ENCODE measurements at places on chromosomes 2 and 18.

DNA sequence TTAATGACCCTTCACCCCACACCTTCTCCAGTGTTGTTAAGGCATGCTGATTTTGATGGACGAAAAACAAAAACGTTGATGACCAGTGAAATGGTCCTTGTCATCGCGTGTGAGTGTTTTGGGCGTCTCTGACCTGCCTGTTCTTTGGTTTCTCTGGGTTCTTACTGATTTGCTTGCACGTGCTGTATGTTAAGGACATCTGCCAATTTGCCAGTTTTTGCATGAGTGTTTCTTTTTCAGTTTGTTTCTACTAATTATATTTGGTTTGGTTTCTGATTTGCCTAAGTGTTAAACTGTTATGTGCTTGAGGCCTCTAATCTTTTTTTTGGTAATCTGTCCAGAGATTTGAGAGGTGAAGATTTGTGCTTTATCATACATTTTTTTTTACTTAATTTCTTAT, 14.6 kb downstream of the TRAF3IP1 start:
- no peak for DNase-seq

DNA sequence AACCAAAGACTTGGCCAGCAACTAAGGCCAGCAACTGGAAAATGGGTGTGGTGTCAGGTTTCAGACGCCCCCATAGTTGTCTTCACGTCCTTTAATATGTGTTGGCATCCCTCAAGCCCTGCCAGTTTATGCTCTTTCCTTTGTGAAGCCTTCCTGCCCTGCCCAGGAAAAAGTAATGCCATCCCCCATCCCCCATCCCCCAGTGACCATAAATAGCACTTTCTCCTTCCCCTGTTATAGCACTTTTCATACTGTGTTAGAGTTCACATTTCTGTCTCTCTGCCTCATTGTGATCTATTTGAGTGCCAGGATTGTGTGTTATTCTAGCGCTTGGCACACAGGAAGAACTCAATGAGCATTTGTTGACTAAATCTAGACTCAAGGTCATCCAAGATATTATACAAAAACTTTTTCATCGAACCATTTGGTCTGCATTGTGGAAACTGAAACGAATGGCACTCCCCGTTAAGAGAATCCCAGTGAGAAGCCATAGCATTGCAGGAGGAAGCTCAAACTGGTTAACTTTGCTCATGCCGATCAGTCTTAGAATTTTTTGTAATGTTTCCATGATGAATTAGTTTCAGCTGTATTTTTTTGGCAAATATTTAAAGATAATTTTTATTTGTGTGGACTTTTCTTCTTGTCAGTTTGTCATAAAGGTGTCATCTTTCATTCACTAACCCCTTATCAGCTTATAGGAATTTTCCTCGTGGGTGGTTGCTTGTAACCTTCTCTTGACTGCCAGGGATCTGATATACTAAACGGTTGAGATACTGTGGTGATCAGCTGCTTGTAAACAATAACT, 15.7 kb downstream of the CRIM1 start:
- DNase-seq: no peak

GRCh38 chr2:145000376-145000775, 480.5 kb upstream of the ZEB2 start:
- no peak for DNase-seq

- DNase-seq: no peak
These were observed 752.0 kb upstream of the HS6ST1 start for GRCh38 chr2:129070663-129071062.

- no peak for DNase-seq
These were observed 65.7 kb upstream of the NCKAP5 start for GRCh38 chr2:133633881-133634409.

- no peak for DNase-seq
These were observed 108.8 kb downstream of the B3GNT2 start for GRCh38 chr2:62304429-62305417.

- DNase-seq: no peak
These were observed 383.1 kb upstream of the ID2 start for GRCh38 chr2:8298783-8299182.

DNA sequence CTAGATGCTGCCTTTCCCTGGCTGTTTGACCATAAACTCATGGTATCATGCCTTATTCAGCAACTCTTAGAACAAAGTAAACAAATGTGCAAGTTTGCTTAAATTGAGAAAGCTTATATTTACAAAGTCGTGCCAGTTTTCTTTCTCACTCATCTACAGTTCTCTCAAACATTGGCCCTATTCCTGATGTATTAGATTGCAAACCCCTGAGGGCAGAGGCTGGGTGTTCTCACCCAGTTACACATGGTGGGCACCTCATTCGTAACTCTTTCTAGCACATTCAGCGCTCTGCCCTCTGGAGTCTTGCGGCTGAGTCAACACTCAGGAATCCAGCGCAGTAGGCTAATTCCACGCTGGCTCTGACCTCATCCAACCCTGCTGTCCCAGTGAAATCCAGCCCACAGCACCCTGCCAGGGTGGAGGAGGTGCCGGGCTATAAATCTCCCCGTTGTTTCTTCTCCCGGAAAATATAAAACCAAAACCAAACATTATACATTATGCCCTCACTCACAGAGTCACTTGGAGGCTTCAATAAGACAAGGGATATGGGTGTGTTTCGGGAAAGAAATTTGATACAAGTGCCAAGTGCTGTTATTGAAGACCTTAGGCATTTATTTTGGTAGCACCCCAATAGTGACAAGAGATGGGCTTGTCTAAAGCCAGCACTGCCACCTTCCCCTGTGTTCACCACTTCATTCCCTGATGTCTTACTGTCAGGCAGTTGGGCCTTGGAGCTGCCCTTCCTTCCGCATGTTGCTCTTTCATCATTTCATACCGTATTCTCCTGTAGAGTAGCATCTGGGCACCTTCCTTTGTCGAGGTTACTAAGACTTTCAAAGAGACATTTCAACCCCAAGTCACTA, 287.4 kb downstream of the PRKCE start:
- peak; percentile 98 for DNase-seq

GRCh38 chr2:236662231-236663185, 92.9 kb downstream of the ACKR3 start:
- DNase-seq: no peak

DNA sequence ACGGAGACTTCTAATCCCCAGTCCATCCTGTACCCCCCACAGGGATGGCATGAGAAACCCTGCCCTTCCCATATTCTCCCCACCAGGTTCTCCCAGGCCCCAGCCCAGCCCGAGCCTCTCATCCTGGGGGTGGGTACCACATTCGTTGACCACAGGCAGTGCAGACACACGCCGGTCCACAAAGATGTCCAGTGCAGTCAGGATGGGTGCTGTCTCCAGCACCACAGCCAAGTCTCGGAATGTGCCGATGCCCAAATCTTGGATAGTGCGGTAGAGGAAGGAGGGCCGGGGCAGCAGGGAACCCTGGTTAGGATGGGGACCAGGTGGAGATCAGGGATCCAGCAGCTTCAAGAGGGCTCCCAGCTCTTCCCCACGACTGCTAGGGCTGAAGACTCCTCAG, 4.8 kb downstream of the PRKAG3 start:
- no peak for DNase-seq

DNA sequence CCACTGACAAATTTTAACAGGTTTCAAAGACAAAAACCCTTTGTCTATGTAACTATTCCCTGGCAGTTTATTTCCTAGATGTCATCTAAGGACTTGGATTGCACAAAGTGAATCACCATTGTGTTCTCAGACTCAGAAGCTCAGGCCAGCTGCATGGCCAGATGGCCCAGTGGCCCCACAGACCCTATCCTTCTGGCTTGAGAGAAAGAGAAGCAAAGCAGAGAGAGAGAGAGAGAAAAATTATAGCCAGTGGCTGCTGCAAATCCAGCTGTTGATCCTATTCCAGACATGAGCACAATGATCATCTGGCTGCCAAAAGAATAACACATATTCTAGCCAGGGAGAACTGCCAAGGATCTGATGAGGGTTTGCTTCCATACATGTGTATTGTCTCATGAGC, 25.8 kb downstream of the CTLA4 start:
- no peak for DNase-seq

GRCh38 chr2:9430316-9431293, 7.2 kb downstream of the CPSF3 start:
- no peak for DNase-seq

DNA sequence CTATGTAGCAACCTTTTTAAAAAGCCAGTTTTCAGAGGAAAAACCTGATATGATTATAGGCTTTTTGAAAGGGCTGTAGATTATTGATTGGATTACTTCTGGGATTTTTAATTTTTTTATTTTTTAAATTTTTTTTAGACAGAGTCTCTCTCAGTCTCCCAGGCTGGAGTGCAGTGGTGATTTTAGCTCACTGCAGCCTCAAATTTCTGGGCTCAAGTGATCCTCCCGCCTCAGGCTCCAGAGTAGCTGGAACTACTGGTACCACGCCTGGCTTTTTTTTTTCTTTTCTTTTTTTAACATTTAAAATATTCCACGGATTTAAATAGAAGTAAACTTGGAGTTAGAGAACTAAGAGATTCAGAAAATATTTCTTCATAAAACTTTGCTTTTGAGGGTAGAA, 1.2 kb downstream of the MRPL19 start:
- no peak for DNase-seq

- DNase-seq: no peak
These were observed 175.2 kb upstream of the ALPP start for GRCh38 chr2:232203166-232203891.

DNA sequence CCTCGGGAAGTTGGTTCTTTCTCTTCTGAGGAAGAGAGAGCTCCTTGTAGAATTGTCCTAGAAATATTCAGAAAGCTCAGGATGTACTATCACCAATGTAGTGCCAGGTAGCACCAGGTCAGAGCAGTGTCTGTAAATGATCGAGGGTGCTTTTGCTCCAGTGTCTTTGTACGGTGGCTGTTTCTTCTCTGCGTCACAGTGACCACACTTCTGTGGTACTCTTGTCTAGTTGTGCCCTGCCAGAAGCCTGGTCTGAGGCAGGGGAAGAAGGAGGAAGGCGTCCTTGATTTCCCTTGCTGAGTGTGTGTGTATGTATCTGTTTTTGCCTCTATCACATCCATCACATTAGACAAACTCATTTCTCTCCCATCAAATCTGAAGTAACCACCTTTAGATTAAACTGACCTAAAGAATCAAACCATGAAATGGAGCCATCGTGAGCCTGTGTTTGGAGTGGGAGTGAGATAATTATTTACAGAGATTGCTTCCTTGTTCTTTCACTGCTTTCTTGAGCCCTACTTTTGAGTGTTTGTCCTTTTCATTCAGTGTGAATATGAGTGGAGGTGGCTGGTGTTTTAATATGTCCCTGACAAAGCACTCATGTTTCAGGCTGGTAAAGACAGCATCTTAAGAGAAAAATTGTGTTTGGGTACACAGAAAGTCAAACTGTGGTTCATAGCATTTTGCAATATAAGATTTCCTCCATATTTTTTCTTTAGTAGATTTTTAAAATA, 97.2 kb downstream of the ACOXL start:
- no peak for DNase-seq

DNA sequence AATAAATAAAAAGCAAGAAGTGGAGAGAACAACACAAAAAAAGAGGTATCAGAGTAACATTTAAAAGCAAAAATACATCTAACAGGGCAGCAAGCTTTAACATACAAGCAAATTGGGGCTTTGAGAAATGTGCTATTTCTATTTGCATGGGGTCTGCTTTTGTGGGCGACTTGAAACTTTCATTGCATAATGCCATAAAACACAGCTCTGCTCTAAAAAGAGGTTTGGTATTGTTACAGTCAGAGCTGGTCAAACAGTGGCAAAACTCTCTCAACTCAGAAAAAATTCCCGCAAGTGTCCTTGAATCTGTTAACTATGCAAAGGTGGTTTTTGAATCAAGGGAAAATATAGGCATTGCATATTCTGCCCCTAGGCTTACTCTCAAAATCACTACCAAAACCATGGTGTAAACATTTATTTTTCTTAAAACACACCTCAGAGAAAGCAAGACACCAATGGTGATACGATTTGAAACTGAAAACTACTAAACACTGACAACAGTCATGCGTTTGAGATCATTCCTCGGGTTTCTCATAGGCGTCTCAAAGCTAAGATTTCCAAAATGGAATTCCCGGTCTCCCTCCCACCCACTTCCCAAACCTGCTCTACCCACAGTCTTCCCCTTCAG, 45.5 kb downstream of the RNF152 start:
- no peak for DNase-seq

DNA sequence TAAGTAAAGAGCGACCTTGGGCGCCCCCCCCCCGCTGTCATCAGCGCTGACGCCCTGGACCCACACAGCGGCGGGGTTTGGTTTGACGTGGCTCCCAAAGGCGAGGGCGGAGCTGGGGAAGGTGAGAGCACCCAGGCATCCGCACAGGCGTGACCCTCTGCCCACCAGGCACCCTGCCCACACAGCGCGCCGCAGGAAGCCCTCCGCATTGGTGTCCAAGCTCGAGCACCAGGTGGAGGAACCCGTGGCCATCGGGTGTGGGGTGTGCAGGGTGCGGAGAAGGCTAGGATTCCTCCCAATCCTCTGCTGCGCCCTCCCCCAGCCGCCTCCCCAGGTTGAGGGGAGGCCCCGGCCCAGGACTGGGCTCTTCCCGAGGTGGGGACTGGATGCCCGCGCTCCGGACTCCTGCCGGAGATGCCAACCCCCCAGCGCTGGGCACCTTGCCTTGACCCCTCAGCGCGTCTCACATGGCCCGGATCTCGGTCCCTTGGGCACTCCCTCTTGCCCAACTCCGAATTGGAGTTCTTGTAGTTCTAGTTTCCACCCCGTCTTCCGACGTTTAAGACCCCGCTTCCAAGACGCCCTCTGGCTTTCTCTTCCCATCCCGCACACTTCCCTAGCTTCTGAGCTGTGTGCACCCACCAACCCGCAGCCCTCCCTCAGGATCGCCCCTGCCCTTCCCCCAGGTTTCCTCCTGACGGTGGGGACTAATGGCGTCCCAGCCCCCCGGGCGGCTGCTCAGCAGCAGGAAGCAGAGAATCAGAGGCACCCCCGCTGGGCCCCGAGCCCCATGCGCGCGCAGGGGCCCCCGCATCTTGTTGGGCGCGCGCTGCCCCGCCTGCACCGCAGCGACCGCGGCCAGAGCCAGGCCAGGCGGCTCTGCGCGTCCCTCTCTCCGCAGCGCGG, 25.9 kb upstream of the RESP18 start:
- DNase-seq: no peak

DNA sequence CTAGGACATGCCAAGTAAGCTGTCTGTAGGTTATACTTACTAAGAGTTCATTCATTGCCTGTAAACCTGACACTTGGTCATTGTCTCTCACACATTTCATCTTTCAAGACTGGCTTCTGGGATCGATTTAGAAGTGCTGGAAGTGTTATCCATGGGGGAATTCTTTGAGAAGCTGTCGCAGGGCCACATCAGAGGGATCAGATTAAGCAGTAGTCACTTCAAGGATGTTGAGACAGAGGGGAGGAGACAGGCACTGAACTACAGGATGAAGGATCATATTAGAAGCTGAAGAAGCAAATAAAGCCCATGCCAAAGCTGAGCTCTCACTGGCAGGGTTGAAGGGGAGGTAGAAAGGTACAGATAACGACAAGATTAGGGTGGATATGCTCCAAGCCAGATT, 49.0 kb downstream of the CDK15 start:
- DNase-seq: no peak
